DND-41 (cell line): ENCODE measurements at places on chromosomes 6 and 20.

DNA sequence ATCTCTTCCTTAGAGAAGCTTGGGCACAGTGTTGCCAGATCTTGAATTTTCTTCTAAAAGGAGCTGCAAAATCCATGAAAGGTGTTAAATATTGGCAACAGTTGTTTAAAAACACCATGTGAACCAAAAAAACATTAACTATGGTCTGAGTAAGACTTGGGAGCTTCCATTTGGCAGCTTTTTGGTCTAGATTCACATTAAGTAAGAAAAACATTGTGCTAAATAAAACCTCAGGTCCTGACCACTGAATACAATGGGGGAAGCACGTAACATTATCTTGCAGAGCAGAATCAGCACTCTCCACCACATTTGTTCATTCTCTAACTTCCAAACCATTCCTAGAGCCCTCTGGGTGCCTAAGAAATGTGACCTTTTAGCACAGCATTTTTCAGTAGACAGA lies 437.6 kb upstream of the PLCB4 start:
- H3K27me3 ChIP-seq = no peaks in the 10 kb centered on the region
- no peak overlapping the region for H3K27ac ChIP-seq

DNA sequence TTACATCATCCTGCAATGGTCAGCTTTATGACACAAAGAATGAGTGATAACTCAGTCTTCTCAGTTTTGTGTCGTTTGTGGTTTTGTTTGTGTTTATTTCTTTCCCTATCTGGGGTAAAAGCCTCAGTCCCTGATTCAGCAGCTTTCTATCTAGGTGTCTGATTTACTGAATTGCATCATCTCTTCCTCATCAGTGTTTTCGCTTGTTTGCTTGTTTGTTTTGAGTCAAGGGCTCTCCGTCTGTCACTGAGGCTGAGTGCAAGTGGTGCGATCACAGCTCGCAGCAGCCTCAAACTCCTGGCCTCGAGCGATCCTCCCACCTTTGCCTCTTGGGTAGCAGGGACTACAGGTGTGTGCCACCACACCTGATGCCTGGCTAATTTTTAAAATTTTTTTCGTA lies 548.9 kb downstream of the PRKN start:
- no peaks in the 10 kb centered on the region for H3K36me3 ChIP-seq
- no peak overlapping the region for H3K27ac ChIP-seq
- H3K4me3 ChIP-seq = no peak overlapping the region
- DNase-seq = no peak
- no peaks in the 10 kb centered on the region for H3K27me3 ChIP-seq

DNA sequence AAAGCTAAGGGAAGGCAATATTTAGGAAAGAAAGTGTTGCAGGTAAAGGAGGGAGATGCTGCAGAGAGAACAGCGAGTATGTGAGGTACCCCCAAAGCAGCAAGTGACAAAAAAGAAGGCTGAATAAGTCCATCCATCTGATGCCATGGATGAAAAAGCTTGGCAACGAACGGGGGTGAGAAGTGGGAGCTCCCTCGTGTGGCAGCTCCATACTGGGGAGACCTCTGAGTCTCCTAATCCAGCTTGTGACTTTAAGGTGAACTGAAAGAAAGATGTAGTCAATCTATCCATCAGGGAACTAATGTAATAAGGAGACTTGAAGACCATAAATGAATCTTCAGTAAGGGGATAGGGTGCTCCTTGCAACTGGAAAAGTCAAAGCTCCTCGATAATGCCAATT lies 156.6 kb downstream of the OTOR start:
- no peaks in the 10 kb centered on the region for H3K4me1 ChIP-seq
- no peaks in the 10 kb centered on the region for H3K27me3 ChIP-seq
- no peak overlapping the region for H3K27ac ChIP-seq
- no peaks in the 10 kb centered on the region for H3K36me3 ChIP-seq

GRCh38 chr20:33672426-33673113 lies 1.7 kb downstream of the NECAB3 start:
- no peak overlapping the region for H3K27ac ChIP-seq
- H3K36me3 ChIP-seq = peaks cover 32% of the 10 kb centered on the region
- H3K4me1 ChIP-seq = peaks cover 29% of the 10 kb centered on the region
- no peak overlapping the region for H3K4me3 ChIP-seq
- no peak for DNase-seq

- peaks cover 6% of the 10 kb centered on the region; the same call in 1 of the 2 replicates for H3K4me1 ChIP-seq
- H3K27ac ChIP-seq = no peak overlapping the region
- no peak overlapping the region for H3K4me3 ChIP-seq
- no peaks in the 10 kb centered on the region for H3K36me3 ChIP-seq
- DNase-seq = no peak
Observed at GRCh38 chr6:16437095-16437494, 198.7 kb downstream of the GMPR start.

- no peak for DNase-seq
- H3K27me3 ChIP-seq = no peaks in the 10 kb centered on the region
- H3K36me3 ChIP-seq = no peaks in the 10 kb centered on the region
- no peaks in the 10 kb centered on the region for H3K4me1 ChIP-seq
- H3K27ac ChIP-seq = no peak overlapping the region
Observed at GRCh38 chr6:137269803-137270202, 50.6 kb upstream of the IFNGR1 start.

DNA sequence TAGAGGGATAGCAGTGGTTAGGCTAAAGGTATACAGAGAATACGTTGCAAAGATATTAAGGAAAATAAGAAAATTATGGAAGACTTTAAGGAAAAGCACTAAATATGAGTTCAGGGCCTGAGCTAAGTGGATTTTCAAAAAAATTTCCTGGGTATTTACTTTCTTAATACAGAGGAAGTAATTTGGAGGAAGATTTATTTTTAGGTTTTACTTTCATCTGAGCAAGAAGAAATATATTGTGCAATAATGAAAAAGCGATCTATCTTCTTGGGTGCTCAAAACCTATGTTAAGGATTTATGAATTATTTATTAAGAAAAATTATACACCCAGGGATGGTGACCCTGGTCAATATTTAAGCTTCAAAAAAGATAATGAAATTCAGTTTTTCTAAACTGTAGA lies 224.7 kb downstream of the PLCB1 start:
- no peak for DNase-seq
- peaks cover 14% of the 10 kb centered on the region; the same call in 1 of the 2 replicates for H3K4me1 ChIP-seq
- no peaks in the 10 kb centered on the region for H3K27me3 ChIP-seq
- no peak overlapping the region for H3K27ac ChIP-seq
- H3K4me3 ChIP-seq = no peak overlapping the region

- no peaks in the 10 kb centered on the region for H3K36me3 ChIP-seq
- H3K4me1 ChIP-seq = no peaks in the 10 kb centered on the region
- DNase-seq = no peak
- no peak overlapping the region for H3K27ac ChIP-seq
Observed at GRCh38 chr6:89251170-89251569, 34.0 kb upstream of the GABRR1 start.

DNA sequence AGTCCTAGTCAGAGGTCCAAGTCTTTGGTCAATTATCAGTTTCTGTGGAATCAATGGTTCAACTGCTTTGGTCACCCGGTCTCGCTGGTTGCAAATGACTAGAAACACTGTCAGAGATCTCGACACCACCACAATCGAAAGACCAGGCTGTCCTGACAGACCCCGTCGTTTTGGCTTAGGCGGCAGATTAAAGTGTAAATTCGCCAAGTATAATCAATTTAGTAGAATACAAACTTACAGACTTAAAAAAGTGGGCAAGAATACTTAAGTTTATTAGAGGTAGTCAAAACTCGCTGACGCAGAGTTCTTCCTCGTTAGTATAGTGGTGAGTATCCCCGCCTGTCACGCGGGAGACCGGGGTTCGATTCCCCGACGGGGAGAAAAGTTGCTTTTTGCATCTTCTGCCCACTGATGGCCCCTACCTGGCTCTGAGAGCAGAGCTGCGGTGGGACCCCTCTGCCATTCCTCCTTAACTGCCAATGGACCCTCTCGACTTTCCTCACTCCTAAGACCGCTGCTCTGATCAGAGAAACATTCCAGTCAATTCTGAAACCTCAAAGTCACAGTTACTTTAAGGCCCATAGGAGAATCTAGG lies 30.6 kb upstream of the ZNF184 start:
- peak; percentile 79 for DNase-seq
- peak overlapping the region; percentile 42; the same call in 1 of the 2 replicates for H3K4me3 ChIP-seq
- peaks cover 31% of the 10 kb centered on the region for H3K4me1 ChIP-seq
- peak overlapping the region; percentile 74 for H3K27ac ChIP-seq
- peaks cover 4% of the 10 kb centered on the region for H3K27me3 ChIP-seq

- H3K4me3 ChIP-seq = no peak overlapping the region
- no peaks in the 10 kb centered on the region for H3K27me3 ChIP-seq
- no peaks in the 10 kb centered on the region for H3K36me3 ChIP-seq
- peaks cover 42% of the 10 kb centered on the region for H3K4me1 ChIP-seq
- peak overlapping the region; percentile 68 for H3K27ac ChIP-seq
Observed at GRCh38 chr6:135250751-135251497, 69.8 kb downstream of the MYB start.

GRCh38 chr20:24969186-24970029 lies 20.3 kb downstream of the CST7 start:
- no peaks in the 10 kb centered on the region for H3K4me1 ChIP-seq
- H3K4me3 ChIP-seq = no peak overlapping the region
- H3K27ac ChIP-seq = no peak overlapping the region
- peaks cover 96% of the 10 kb centered on the region for H3K36me3 ChIP-seq
